Glutamatergic neuron (in vitro differentiated cells): ENCODE measurements at places on chromosomes 4 and X.

DNA sequence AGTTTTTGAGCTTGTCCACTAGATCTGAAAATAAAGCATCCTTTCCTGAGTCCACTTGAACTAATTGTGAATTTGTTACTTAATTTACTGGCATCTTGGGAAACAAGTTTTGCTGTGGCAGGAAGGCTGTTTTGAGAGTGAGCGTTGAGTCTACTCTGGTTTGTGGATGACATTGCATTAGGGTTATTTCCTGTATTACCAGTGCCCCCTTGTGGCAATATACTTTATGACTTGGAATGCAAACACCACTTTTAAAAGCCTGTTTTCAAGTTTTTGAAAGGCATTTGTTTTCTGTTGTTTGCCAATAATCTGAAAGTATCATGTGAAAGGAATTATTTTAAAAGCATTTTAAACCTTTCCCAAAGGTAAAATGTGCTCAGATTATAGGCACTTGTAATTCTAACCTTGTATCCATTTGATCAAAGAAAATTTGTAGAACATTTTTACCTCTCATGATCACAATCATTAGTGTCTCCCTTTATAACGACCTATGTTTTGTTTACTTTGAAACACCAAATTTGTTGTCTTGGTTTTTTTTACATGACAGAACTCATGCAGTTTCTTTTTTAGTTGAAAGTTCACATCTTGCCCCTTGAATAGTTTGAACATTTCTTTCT is 18.0 kb upstream of the CYP2U1 start:
- no peak for DNase-seq

- no peak for DNase-seq
Observed at GRCh38 chr4:83629945-83630721, 94.2 kb downstream of the GPAT3 start.

GRCh38 chr4:173325007-173325736 is 9.0 kb downstream of the HMGB2 start:
- no peak for DNase-seq

GRCh38 chrX:47278691-47279090 is 45.9 kb downstream of the USP11 start:
- no peak for DNase-seq

GRCh38 chrX:40082447-40083119 is 15.2 kb downstream of the BCOR start:
- DNase-seq: no peak

GRCh38 chr4:74886484-74886883 is 46.4 kb upstream of the PARM1 start:
- DNase-seq: peak; percentile 22

- no peak for DNase-seq
Observed at GRCh38 chr4:71255976-71256375, 82.8 kb upstream of the SLC4A4 start.

- no peak for DNase-seq
Observed at GRCh38 chr4:41140410-41140809, 73.9 kb downstream of the APBB2 start.

GRCh38 chr4:176588436-176588835 is 204.3 kb downstream of the VEGFC start:
- no peak for DNase-seq

DNA sequence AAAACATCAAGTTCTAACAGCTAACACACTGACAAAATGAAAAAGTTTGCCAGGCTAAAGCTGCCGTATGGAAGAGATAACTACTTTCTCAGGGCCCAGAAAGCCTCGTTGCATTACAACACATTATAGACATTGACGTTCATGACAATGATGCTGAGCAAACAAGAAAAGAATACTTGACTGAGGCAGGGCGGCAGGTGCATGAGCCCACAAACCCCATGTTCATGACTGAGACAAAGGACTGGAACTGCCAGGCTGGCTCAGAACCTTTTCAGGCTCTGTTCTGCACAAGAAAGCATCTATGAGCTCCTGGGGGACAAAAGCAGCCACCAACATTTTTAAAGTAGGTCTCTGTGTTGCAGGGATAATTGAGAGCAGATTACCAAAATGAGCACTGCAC is 13.6 kb downstream of the TLR6 start:
- DNase-seq: no peak

DNA sequence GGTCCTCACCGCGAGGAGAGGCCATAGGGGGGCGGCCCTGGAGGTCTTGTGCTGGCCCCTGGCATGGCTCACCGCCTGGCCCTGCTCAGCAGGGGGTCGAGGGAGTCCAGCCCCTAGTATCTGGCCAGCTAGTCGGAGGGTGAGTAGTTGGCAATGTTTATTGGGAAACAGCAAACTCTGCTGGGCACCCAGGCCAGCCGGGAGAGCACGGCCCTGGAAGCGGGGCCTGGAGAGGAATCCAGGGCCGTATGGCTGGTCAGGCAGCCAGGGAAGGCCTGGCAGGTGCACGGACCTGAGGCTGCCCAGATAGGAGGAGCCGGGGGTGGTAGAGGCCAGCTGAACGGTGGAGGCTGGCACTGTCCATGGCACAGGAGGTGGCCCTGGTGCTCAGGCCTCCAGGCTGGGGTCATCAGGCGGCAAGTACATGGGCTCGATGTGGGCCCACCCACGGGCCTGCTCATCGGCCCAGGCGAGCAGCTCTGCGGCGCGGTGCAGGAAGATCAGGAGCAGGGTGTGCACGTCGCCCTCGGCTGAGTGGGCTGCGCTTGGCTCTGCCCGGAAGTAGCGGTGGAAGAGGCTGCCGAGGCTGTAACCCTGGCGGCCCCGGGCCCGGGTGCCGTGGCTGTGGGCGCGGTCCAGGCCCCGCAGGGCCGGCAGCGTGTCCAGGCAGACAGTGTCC is 1.4 kb downstream of the TREX2 start:
- DNase-seq: no peak
